ENCODE measurements at places on chromosomes 2 and 18. TPM values are rescaled to one million over a fixed set of nuclear protein-coding genes. Genes with fewer than 3 reads are reported as not detected.

The KLHL14 gene
- 0.07 TPM for total RNA-seq

The SAG gene
- not detected for total RNA-seq

The SERPINB10 gene
- not detected for total RNA-seq

The SATB2 gene
- total RNA-seq = 1.3 TPM

Data from left ventricle myocardium superior (tissue), 1 donor.